Osteocyte (in vitro differentiated cells): ENCODE measurements at places on chromosomes 3 and 15. TPM values are rescaled to one million over a fixed set of nuclear protein-coding genes. Genes with fewer than 3 reads are reported as not detected.

GRCh38 chr3:55597641-55598040 is 110.5 kb upstream of the WNT5A start:
- H3K27ac ChIP-seq = no peak overlapping the region
- H3K27me3 ChIP-seq = peaks cover 17% of the 10 kb centered on the region
- H3K36me3 ChIP-seq = no peaks in the 10 kb centered on the region
- no peak for DNase-seq

DNA sequence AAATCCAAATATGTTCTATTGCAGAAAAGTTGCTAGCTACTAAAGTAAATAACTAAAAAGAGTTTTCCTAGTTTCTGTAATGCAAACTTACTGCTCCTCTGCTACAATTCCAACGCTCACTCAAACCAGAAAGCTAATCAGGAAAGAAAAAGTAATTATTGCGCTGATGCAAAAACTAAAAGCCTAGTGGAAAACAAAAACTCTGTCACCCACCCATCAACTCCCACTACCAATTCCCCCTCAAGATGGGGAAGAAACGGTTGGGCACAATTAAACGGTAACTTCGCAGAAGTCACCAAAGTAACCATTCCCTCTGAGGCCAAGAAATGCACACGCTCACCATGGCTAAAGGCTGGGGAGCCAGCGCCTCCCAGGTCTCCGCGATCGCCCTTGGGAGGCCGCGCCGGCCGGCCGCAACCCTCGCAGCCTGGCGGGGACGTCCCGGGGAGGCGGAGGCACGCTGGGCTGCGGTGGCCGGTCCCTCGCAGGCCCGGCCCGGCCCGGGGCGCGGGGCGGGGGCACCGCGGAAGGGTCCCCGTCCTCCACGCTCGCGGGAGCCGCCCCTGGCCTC is 684 bp downstream of the SLTM start:
- DNase-seq = peak; percentile 88
- peak overlapping the region; percentile 89 for H3K4me3 ChIP-seq
- H3K27ac ChIP-seq = peak overlapping the region; percentile 96
- H3K4me1 ChIP-seq = peaks cover 27% of the 10 kb centered on the region

GRCh38 chr3:163476179-163476578 is 1602.1 kb downstream of the SI start:
- peaks cover 7% of the 10 kb centered on the region for H3K4me1 ChIP-seq
- no peaks in the 10 kb centered on the region for H3K27me3 ChIP-seq
- no peak for DNase-seq

DNA sequence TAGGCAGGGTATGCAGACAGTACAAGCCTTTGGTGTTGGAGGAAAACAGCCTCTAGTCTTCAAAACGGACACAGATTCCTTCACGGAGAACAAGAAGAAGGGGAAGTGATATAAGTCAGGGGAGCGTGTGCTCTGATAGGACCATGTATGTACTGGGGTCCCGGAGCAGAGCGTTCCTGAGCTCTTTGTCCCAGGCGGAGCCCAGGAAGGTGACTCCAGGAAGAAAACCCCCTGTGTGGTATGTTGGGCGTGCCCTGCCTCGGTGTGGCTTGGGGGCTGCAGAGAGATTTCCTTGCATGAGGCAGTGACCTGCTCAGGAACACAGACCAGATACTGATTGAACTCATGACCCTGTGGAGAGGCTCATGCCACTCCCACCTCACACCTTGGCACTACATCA is 21.7 kb downstream of the MELTF start:
- no peaks in the 10 kb centered on the region for H3K27me3 ChIP-seq
- H3K36me3 ChIP-seq = peaks cover 2% of the 10 kb centered on the region
- H3K27ac ChIP-seq = no peak overlapping the region
- H3K4me3 ChIP-seq = no peak overlapping the region

- no peaks in the 10 kb centered on the region for H3K36me3 ChIP-seq
- H3K27me3 ChIP-seq = no peaks in the 10 kb centered on the region
- H3K4me3 ChIP-seq = no peak overlapping the region
These were observed 98.5 kb upstream of the ROBO2 start for GRCh38 chr3:76941376-76941775.

GRCh38 chr3:39028546-39028945 is 23.2 kb downstream of the SCN11A start:
- no peak for DNase-seq
- H3K36me3 ChIP-seq = no peaks in the 10 kb centered on the region
- no peak overlapping the region for H3K27ac ChIP-seq
- H3K4me3 ChIP-seq = no peak overlapping the region
- H3K27me3 ChIP-seq = peaks cover 50% of the 10 kb centered on the region

DNA sequence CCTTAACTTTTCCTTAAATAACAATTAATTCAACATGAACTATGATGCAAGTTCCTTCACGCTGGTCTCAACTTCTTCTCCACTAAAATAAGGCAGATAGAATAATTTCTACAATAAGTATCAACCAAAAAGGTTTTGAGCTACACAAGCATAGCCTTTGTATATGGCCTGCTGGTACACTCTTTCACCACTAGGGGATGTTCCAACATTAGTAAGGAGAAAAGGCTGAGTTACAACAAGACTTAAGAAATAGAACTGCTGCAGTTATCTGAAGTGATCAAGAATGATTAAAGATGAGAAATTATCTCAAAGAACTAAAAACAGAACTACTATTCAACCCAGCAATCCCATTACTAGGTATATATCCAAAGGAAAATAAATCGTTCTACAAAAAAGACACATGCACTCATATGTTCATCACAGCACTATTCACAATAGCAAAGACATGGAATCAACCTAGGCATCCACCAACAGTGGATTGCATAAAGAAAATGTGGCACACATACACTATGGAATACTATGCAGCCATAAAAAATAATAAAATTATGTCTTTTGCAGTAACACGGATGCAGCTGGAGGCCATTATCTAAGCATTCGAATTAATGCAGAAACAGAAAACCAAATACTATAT is 14.4 kb downstream of the ATP13A3 start:
- no peak overlapping the region for H3K27ac ChIP-seq
- DNase-seq = no peak
- no peak overlapping the region for H3K4me3 ChIP-seq
- H3K36me3 ChIP-seq = no peaks in the 10 kb centered on the region
- no peaks in the 10 kb centered on the region for H3K27me3 ChIP-seq

- peak within 1 kb of the TSS; percentile 85 for H3K4me3 ChIP-seq
- peak; percentile 88 for DNase-seq
- no peaks in the 10 kb centered on the region for H3K36me3 ChIP-seq
- H3K27ac ChIP-seq = peak within 1 kb of the TSS; percentile 83
These were observed at the start of gene ADPRH for GRCh38 chr3:119579366-119580066. ADPRH (plus strand) TSS chr3:119579492; CDS start chr3:119582170, 2,678 bp downstream.

GRCh38 chr3:98690876-98691275 is 72.3 kb upstream of the ST3GAL6 start:
- DNase-seq = no peak
- H3K4me1 ChIP-seq = peaks cover 8% of the 10 kb centered on the region
- peaks cover 2% of the 10 kb centered on the region for H3K36me3 ChIP-seq
- H3K4me3 ChIP-seq = no peak overlapping the region
- no peaks in the 10 kb centered on the region for H3K27me3 ChIP-seq
- peak overlapping the region; percentile 38 for H3K27ac ChIP-seq

- H3K27ac ChIP-seq = no peak overlapping the region
- no peaks in the 10 kb centered on the region for H3K4me1 ChIP-seq
- H3K4me3 ChIP-seq = no peak overlapping the region
- DNase-seq = no peak
- peaks cover 3% of the 10 kb centered on the region for H3K27me3 ChIP-seq
These were observed 12.5 kb downstream of the MYD88 start for GRCh38 chr3:38150780-38151528.

- no peaks in the 10 kb centered on the region for H3K27me3 ChIP-seq
- H3K4me3 ChIP-seq = no peak overlapping the region
- H3K27ac ChIP-seq = no peak overlapping the region
- no peak for DNase-seq
- H3K36me3 ChIP-seq = peaks cover 5% of the 10 kb centered on the region
- H3K4me1 ChIP-seq = peaks cover 19% of the 10 kb centered on the region
These were observed 23.6 kb upstream of the TRIM59 start for GRCh38 chr3:160473221-160473620.

- H3K4me3 ChIP-seq = no peak overlapping the region
- no peaks in the 10 kb centered on the region for H3K4me1 ChIP-seq
- no peak overlapping the region for H3K27ac ChIP-seq
- H3K36me3 ChIP-seq = no peaks in the 10 kb centered on the region
These were observed 33.4 kb upstream of the INSYN1 start for GRCh38 chr15:73786538-73786937.

DNA sequence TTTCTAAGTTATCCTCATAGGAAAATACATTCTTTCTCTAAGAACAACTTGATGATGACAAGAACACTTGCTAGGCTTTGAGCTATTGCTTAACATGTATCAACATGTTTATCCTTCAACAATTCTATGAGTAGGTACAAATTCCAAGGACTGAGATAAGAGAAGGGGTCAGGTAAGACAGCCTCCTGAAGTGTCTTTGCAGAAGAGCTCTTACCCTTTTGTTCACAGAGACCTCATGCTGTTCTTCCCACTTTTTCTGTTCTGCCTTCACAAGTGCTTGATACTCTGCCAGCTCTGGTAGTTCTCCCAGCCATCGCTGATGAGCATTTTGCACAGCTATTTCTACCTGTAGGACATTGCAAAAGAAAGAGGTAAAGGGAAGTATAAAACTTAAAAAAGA is 50.9 kb downstream of the CEP152 start:
- H3K4me3 ChIP-seq = no peak overlapping the region
- H3K27me3 ChIP-seq = no peaks in the 10 kb centered on the region

Gene KLHL25
- 3.6 and 3.9 TPM in 2 replicates for total RNA-seq

Gene EPHB1
- 0.75 and 1.1 TPM in 2 replicates for total RNA-seq

Gene STAB1
- not detected in 2 replicates for total RNA-seq

Gene TRH
- not detected in 2 replicates for total RNA-seq

Gene IGSF11
- not detected in 2 replicates for total RNA-seq

Gene SQOR
- 21.6 and 22.6 TPM in 2 replicates for total RNA-seq

Gene P2RY14
- total RNA-seq = not detected in 2 replicates

Gene RNU5B-1
- 18.5 and 32.7 TPM in 2 replicates for total RNA-seq
